ENCODE measurements at places on chromosomes 7 and 10.
A peak's percentile ranks its signal among the peaks of the same experiment; 100 is the strongest.

DNA sequence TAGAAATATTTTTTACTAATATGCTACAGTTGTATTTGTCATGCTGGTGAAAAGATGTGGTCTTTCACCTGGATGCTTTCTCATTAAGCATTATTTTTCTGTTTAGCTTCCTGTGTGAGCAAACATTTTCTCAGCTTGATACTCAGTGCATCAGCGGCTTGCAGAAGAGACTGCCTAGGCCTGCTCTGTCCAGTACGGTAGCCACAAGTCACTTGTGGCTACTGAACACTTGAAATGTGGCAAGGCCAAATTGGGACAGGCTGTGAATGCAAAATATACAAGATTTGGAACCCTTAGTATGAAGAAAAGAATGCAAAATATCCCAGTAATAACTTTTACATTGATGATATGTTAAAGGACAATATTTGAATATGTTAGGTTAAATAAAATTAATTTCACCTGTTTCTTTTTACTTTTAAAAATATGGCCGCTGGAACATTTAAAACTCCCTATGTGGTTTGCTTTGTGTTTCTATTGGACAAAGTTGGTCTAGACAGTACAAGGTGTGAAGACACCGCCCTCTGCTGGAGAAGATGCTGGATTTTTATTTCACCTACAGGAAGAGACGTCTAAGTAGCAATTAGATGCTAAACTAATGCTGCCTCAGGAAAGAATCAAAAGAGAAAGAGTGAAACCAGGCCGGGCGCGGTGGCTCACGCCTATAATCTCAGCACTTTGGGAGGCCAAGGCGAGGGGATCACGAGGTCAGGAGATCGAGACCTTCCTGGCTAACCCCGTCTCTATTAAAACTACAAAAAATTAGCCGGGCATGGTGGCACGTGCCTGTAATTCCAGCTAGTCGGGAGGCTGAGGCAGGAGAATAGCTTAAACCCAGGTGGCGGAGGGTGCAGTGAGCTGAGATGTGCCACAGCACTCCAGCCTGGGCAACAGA lies 5.3 kb downstream of the SRGN start:
- DNase-seq, result peak; percentile 51

DNA sequence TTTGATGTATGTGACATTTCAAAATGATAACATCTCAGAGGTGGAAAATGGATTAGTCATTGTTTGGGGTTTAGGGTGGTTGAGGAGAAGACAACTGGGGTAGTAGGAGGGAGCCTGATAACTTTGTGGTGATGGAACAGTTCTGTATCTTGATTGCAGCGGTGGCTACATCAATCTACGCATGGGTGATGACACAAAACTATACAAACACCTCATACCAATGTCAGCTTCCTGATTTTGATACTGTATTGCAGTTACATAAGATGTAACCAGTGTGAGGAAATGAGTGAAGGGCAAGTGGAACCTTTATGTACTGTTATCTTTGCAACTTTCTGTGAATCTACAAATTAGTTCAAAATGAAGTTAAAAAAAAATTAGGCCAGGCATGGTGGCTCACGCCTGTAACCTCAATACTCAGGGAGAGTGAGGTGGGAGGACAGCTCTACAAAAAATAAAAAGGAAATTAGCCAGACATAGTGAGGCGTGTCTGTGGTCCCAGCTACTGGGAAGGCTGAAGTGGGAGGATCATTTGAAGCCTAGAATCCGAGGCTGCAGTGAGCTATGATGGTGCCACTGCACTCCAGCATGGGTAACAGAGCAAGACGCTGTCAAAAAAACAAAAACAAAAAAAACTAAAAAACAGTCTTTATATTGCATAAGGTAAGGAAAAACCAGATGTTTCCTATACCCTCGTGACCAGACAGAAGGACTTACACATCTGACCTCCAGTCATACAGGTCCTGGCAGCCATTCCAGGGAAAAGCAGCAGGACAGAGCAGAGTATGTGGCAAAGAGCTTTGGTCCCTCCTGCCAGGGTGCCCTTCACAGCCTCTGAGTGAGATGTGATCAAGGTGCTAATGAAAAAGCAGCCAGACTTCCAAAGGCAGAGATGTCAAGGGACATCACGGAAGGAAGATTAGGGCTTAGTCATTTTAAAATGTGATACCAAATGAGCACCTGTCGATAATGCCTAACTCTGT lies 50.8 kb downstream of the CYTH3 start:
- no peak for DNase-seq

- no peak for DNase-seq
Measured at GRCh38 chr7:73973091-73973490, 54.9 kb upstream of the ELN start.

GRCh38 chr10:131430716-131431412 lies 119.3 kb upstream of the TCERG1L start:
- no peak for DNase-seq

DNA sequence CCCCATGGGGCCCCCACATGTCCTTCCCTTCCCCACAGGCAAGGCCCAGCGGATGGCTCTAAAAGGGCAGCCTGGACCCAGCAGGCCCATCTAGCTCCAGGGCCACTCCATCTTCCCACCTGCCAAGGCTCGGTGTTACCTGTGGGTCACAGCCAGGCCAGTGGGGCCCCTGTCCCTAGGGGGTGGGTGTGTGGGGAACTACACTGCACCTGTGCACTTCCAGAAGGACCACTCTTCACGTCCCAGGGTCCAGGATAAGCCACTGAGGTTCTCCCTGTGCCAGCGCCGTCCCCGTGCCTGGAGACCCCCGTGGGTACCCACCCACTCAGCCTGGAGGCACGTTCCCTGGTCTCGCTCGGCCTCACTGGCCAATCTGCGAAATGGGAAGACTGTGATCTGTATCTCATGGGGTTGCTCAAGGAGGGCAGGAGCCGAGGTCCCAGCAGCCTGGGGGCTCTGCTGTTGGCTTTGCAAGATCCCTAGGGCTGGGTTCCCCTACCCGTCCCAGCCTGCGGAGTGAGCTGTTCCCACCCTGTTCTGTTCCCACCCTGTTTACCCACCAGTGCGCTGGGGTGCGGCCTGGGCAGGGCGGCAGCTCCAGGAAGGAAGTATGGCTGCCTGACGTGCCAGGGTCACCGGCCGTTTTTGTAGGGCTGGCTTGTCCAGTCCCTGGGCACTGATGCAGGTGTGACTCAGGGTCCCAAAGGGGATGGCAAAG lies 4.6 kb downstream of the PWWP2B start:
- no peak for DNase-seq

GRCh38 chr10:123575105-123575504 lies 91.0 kb upstream of the GPR26 start:
- DNase-seq, result no peak

DNA sequence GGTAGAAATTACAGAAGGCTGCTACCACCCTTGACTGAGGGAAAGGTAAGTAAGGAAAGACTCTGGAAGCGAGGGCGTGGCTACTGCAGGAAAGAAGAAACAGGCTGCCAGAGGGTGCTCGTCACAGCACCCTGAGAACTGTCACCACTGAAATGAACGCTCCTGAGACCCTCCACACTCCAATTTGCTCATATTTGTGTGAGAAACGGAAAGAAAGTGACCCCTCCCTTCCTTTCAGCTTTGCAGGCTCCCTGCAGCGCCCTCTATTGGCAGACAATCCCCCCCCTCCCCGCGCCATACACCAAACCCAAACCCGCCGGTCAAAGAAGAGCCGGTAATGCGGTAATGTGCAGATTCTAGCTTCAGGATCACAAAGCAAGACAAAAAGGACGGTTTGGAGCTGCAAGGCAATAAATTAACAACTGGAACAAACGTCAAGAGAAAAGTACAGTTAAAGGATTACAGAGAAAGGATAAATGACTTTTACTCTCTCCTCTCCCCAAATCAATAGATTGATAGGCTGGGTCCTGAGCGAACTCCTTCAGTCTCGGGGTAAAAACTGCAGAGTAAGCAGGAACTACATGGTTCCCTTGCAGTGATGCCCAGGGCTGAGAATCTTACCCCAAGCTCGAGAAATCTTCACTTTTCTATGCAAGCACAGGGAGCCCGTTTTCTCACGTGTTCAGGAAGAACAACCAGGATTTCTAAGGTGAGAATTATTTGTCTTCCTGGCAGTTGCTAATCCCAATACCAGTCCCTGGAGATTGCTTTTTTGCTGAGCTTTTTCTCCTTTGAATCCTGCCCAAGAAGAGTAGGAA lies 47.6 kb downstream of the STEAP1B start:
- DNase-seq, result no peak

DNA sequence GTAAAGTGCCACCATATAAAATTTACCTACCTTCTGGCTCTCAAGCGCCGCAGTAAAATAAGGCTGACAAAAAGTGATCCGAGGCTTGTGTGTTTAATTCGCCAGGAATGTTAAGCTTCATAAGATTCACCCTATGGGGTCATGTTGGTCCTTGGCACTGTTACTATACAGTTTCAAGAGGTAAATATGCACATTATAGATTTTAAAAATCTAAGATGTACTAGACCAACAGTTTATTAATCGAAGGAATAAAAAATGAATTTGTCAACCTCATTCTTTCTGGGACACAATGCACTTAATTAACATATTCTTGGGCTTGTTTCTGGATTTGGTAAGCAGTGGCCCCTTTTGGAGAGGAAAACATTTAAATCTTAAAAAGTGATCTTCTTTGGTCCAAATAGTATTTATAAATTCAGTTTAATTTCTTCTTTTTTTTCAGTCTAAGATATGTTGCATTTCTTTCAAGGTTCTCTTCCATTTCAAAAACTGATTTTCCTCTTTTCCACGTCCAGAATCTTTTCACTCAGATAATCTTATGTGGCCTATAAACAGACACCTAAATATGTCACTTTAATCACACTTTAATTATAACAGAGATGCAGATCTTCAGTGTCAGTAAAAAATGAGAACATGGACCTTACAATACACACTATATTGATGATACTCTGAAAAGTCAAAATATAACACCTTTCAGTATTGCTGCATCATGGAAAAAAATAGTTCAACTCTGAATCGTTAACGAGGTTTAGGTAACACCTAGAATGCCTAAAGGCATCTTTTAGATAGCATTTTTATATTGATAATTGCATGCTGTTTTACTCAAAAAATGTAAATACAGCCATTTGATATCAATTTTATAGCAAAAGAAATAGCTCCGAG lies 3.8 kb upstream of the SKIDA1 start:
- DNase-seq, result no peak

DNA sequence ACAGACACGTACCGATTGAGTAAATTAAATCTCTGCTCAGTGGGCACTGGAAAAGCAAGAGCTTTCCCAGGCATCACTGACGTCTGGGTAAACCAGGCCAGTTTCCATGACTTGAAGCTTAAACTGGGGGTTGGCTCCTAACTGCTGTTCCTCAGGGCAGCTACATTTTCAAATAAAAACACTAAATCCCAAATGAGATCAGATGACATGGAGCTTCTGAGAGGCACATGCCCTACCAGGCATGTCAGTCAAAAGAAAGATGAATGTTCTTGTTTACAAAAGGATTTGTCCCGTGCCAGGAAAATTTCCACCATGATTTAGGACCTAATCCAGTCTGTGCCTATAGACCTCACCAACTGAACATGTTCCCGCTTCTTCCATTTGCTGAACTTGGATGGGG lies 220.2 kb downstream of the KCNMA1 start:
- DNase-seq, result no peak

DNA sequence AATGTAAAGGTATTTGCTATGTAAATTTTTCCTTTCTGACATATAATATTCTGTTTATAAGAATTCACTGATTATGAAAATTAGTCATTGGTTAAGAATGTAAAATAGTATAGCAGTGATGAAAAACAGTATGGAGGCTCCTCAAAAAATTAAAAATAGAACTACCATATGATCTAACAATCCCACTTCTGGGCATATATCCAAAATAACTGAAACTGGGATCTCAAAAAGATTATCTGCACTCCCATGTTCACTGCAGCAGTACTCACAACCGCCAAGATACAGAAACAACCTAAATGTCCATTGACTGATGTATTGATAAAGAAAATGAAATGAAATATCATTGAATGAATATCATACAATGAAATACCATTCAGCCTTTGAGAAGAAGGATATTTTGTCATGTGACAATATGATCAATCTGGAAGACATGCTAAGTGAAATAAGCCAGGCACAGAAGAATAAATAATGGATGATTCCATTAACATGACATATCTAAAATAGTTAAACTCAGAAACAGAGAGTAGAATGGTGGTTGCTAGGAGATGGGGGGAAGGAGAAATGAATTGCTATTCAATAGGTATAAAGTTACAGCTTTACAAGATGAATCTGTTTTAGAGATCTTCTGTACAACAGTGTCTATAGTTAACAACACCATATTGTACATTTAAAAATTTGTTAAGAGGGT lies 14.0 kb downstream of the C10orf88 start:
- no peak for DNase-seq

DNA sequence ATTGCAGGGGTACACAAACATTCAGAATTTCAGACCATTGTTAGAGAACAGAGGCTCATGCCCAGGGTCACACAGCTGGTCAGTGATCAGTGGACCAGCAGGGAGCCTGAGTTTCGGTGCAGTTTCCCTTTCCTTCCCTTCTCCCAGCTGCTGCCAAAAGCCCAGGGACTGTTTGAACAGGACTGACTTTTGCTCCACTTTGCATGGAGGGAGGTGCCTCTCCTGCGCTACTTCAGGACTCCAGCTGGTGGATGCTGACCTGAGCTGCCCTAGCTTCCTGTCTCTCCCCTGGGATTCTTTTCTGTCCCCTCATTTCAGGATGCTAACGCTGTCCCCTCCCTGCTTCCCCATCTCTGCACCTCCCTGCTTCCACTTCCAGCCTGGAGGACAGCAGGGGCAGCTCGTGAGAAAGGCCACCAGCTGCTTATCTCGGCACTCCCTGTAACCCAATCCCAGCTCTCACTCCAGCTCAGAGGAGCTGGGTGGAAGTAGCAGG lies 14.5 kb downstream of the SH2D4B start:
- DNase-seq, result no peak
